ENCODE measurements at places on chromosomes 2 and 18.

GRCh38 chr2:163210430-163210918 is 371.9 kb upstream of the KCNH7 start:
- DNase-seq: no peak

- no peak for DNase-seq
These were observed 40.2 kb downstream of the CCDC74A start for GRCh38 chr2:131567891-131568290.

DNA sequence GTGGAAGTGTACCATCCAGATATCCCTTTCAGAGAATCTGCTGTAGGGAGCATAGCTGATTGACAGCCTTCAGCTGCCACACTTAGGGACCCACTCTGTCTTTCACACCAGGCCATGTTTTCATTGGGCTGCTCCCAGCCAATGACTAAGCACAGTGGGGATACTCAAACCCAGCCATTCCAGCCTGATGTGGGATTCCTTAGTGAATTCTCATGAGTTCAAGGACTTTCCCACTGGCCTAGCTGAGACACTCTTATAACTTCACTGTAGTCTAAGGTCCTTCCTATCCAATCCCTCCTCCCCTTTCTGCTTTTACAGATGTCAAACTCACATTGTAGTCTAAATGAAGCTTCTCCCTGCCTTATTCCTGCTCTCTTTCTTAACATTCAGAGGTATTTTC is 201.2 kb downstream of the PIK3C3 start:
- no peak for DNase-seq

- DNase-seq: no peak
These were observed 2.4 kb upstream of the KCNF1 start for GRCh38 chr2:10909050-10909995.

DNA sequence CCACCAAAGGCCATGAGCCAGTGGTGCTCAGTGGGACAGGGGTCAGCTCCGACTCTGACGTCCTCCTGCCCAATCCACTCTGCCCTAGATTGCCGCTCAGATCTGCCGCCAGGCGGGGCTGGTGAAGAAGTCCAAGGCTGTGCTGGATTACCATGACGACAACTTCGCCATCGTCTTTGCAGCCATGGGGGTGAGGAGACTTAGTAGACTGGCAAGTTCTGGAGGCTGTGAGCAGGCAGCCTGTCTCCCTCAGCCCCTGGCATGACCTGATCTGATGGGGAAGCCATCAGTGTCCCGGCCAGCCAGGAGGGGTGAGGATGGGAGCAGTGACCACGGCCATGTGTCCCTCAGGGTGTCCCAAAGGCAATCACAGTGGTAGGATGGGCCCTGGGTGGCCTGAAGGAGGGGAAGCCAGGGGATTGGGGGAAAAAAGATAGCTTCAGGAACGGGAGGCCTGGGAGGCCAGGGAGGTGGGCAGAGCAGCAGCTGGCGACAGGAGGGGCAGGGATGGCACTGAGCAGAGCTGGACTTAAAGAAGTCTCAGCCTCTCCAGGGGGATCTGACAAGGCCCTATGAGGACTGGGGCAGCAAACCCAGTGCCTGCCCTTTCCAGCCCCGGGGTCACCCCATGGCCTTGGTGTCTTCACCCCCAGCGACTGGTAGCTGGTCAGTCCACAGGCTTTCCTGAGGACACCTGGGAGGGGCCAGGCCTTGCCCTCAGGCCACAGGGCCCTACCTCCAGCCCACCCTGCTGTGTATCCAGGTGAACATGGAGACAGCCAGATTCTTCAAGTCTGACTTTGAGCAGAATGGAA is 17.4 kb upstream of the ANKRD53 start:
- DNase-seq: no peak

- DNase-seq: no peak
These were observed 67.1 kb downstream of the RAB31 start for GRCh38 chr18:9775178-9775577.

GRCh38 chr2:198756166-198756565 is 701.6 kb downstream of the SATB2 start:
- no peak for DNase-seq

Data from stimulated activated CD4-positive, alpha-beta T cell treated with anti-CD3 and anti-CD28 coated beads, Interleukin-15, amount 100 ng/mL, for 1 hour (primary cell).